ENCODE measurements at places on chromosomes 2 and 18.
A peak's percentile ranks its signal among the peaks of the same experiment; 100 is the strongest.

DNA sequence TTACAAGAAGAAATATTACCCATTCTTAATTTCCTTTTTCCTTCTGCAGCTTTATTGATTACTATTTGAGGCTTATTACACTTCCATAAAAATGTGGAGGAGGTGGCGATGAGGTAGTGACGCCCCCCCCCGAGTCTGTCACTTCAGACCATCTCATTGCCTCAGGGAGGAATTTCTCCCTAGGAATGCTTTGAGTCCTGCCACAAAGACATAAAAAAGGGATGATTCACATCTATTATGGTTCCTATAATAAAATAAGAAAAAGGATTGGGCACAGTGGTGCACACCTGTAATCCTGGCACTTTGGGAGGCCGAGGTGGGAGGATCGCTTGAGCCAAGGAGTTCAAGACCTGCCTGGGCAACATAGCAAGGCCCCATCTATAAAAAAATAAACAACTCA is 93.7 kb downstream of the AOX1 start:
- DNase-seq: no peak

- peak; percentile 6 for DNase-seq
Observed at GRCh38 chr2:137892739-137893138, 71.5 kb upstream of the HNMT start.

DNA sequence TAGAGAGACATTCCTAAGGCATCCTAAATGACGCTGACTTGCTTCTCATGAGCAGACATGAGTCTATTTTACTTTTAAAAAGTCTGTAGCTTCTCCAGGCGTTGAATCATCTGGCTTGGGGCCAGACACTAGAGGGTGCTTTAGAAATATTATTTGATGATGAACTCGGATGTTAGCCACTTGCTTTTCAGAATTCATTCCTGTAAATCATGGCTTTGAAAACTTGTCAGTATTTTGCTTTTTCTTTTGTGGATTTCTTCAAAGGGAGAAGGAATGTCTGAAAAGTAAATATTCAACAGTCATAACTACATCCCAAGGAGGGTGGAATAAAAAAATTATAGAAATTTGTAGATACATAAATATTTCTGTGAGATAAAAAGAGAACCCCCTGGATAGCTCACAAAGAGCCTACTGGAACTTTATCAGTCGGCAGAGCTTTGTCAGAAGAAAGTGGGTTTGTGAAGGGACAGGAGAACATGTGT is 370.8 kb downstream of the OSR1 start:
- DNase-seq: peak; percentile 68

DNA sequence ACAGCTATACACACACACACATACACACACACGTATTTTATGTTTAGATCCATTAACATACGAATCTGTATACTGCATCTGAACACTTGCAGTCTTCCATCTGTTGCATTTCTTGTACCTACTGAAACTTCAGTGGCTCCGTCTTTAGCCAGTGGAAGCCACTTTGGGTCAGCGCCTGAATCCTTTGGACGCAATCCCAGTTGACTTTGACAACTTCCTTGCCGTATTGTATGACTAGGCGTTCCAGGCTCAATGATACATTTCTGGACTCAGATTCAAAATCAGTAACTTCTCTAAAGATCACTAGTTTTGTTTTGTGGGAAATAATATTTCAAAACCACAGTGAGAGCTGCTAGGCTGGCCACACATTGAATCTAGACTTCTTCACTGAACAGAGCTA is 101.5 kb upstream of the GPC1 start:
- no peak for DNase-seq

DNA sequence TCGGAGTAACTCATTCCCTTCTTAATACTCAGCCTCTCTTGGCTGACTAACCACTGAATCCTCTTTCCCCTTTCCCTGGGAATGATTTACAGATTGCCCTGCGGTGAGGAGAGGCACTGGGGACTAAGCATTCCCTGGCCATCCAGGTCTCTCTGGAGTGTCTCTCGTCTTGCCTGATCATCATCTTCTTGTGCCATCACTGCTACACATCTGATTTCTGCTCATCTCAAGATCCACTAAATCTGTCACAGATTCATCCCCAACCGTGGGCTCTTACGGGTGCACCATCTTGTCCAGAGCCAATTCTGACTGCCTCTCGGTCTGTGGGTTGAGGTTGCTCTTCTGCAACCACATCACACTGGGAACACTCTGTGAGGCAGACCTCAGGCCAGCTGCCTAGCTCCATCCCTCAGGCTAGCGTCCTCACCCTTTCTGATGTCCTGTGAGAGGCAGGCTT is 12.0 kb downstream of the SFTPB start:
- DNase-seq: no peak

DNA sequence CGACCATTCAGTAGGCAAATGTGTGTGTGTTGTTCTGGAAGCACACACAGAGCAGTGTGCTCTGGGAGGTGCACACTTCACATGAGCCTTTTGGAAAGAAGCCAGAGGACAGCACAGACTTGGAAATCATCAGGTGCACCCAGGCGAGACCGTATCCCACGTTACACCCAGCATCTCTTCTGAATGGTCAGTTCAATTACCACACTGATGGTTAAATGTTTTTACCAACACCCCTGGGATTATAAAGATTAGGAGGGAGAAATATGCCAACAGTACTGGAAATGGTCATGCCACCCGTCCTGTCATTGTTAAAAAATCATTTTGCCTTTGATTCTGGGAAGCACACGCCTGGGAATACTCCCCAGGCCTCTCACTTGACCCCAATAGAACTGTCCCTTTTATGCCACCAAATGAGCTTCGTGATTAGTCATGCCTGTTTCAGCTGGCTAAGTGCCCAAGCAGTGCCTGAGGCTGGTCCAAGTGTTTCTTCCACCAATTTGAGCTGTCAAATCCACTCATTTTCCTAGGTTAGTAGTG is 183.7 kb downstream of the NRP2 start:
- DNase-seq: peak; percentile 43

- peak; percentile 29 for DNase-seq
Observed at GRCh38 chr2:224837558-224837957, 121.4 kb upstream of the CCDC195 start.

- peak; percentile 83 for DNase-seq
Observed at GRCh38 chr2:164917296-164917903, 37.9 kb downstream of the SLC38A11 start.
